ENCODE measurements at places on chromosomes 11 and 22.

DNA sequence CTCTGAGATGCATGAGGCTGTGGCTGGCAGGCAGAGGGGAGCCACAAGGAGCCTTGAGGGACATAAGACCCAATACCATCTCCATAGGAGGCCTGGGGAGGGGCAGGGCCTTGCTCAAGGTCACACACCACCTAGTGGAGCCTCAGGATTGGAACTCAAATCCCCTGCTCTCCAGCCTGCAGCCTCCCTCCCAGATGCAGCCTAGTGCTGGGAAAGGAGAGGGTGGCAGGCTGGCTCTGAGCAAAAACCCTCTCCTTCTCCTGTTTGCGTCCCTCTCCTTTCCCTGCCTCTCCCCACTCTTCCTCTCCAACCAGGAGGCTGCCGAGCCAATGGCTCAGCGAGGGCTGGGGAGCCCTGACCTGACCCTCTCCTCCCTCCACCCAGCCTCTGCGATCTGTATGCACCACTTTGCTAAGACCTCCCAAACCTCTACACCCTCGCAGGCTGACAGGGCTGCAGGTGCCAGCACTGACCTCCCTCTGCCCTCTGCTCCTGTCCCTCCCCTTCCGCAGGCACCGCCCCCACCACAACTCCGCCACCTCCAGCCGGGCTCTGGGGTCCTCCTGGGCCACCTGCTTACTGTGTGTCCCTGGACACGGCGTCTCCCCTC lies 14.7 kb downstream of the IGLL1 start:
- no peak for DNase-seq

DNA sequence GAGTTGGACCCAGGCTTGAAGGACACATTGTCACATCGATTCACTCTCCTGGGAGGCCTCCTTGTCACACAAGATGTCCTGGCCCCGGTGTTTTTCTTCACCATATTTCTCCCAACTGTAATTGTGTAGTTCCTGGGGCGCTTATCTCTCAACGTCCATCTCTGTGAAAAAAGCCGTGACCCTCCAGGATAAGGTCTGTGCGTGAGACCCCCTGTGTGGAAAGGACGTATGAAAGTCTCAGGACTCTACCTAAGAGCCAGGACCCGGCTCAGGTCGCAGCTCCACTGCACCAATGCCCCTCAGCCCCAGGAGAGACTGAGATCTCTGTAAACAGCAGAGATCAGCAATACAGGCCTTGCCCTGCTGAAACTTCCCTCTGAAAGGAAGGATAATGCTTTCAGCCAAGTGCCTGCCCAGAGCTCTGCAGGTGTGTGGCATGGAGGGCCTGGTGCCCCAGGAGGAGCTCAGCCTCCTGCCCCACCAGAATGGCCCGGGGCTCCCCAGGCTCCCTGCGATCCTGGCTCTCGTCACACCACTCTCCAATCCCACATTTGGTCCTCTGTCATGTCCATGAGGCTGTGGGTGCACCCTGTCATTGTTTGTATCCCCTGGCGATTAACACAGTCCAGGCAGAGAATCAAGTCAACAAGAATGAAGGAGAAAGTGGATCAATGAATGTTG lies 119.2 kb upstream of the TMEM45B start:
- DNase-seq: no peak

- DNase-seq: no peak
Measured at GRCh38 chr11:14189874-14190273, 169.1 kb downstream of the RRAS2 start.

- no peak for DNase-seq
Measured at GRCh38 chr11:12240677-12241076, 130.3 kb downstream of the MICAL2 start.

Data from NCI-H2171 (cell line).